Activated naive CD4-positive, alpha-beta T cell (primary cell): ENCODE measurements at places on chromosomes 1 and 21.

- no peak for DNase-seq
These were observed 5.3 kb downstream of the P3H1 start for GRCh38 chr1:42761567-42761966.

GRCh38 chr1:59202455-59202854 is 94.4 kb upstream of the FGGY start:
- DNase-seq: no peak

DNA sequence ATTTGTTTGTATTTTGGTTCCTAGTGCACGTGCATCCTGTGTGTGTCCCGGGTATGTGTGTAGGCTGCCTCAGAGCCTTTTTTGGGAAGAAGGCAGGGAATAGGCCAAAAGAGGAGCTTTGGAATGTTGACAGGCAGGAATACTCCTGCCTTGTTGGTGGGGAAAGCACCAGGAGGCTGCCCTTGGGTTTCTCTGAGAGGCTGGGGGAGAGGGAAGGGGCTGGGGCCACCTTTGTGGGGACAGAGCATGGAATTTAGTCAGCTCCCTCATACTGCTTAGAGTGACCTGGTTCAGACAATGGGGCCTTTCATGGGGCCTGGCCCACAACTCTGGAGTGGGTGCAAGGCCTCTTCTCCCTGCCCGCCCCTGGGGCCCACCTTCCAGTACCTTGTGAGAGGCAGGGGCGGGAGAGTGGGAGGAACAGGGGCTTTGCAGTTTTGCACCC is 31.3 kb downstream of the ACOT11 start:
- no peak for DNase-seq

DNA sequence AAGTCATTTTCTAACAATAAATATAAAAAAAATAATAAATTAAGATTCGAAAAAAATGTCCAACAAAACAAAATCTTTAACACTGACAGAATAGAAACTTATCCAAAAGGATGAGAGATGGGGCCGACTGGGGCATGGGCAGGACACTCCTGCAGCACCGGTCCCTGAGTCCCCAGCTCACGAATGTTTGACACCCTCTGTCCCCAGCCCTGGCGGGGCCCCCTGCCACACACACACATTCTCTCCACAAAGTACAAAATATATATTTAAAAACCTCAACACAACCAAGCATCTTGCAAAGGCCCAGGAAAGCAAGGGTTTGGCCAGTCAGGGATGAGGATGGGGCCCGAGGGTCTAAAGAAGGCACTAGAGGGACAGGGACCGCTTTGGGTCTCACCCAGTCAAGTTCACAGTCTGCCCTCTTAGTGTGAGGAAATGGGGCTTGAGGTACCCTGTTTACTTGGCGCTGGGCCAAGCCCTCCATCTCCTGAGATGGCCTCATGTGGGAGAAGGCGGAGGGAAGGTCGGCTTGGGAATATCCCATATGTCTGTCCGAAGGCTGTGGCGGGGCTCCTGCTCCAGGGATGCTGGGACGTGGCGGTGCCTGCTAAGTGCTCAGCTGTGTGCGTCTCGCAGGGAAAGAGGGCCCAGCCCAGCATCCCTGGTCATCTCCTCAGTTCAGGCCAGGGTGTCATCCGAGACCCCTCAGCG is 31.3 kb downstream of the EPHA2 start:
- DNase-seq: no peak

GRCh38 chr1:210298936-210299335 is 29.8 kb upstream of the HHAT start:
- DNase-seq: no peak

DNA sequence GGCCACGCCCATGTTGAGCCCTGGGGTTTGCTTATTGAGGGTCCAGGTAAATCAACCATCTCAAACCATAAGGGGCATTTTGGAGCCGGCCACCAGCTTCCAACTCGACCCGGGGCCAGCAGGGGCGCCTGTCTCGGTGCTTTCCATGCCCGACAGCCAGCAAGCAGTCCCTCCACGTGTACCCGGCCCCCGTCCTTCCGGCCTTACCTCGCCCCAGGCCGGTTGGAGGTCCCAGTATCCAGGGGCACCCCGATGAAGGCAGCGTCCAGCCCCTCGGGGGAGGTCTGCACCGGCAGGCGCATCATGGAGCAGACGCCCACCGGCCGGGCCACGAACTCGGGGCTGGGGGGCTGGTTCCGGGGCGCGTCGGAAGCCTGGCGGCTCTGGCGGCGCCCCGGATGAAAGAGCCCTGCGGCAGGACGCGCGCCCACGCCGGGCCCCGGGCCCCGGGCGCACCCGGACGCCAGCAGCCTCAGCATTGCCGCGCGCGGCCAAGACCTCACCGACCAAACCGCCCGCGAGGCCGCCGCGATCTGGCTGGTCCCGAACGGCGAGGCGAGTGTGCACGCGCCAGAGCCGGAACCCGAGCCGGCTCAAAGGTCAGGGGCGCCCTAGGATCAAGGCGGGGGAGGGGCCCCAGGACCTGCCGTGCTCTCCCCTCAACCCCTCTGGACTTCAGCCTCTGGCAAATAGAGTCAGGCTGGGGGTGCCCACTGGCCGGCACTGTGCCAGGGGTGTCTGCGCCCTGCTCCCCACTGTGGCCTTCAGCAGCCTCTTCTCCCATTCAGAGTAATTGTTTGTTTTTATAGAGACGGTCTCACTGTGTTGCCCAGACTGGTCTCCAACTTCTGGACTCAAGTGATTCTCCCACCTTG is at the start of gene AGMAT:
AGMAT (minus strand) TSS at position 563 of the 875 bp plus-strand sequence; CDS start at position 479, 84 bp downstream.
- DNase-seq: peak; percentile 37

- no peak for DNase-seq
These were observed 128.6 kb downstream of the HUNK start for GRCh38 chr21:32001390-32001789.
